ENCODE measurements at places on chromosomes 12 and 14. TPM values are rescaled to one million over a fixed set of nuclear protein-coding genes. Genes with fewer than 3 reads are reported as not detected.

GRCh38 chr12:133236144-133236543, 467 bp upstream of the ANHX start:
- no peak for DNase-seq

GRCh38 chr12:91810531-91811451, 334.9 kb downstream of the BTG1 start:
- DNase-seq: no peak

GRCh38 chr12:82225871-82226270, 132.3 kb downstream of the CCDC59 start:
- DNase-seq: no peak

The ACOT4 gene
- 1.1 TPM for total RNA-seq

The CD69 gene
- total RNA-seq: 504 TPM

The OLR1 gene
- total RNA-seq: not detected

The OR10P1 gene
- total RNA-seq: not detected
